COLO829 (cell line): ENCODE measurements at places on chromosomes 1 and 21.
A peak's percentile ranks its signal among the peaks of the same experiment; 100 is the strongest.

GRCh38 chr1:7070389-7071029, 285.3 kb downstream of the CAMTA1 start:
- peak; percentile 42 for DNase-seq

DNA sequence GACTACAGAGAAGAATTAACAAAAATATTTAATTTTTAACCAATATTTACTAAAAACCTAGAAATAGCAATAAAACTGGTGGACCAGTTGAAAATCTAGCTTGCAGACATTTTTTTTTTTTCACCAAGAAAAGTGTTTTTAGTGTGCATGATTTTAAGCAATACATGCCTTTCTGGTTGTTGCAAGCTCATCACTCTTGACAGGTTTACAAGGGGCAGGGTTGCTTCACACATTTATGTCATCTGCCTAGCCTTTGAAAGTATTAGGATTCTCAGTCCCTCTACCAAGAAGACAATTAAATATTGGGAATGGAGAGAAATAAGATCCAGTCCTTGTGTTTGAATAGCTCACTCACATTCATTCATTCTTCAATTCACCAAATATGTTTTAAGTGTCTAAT, 53.8 kb upstream of the LYPLAL1 start:
- no peak for DNase-seq

GRCh38 chr1:82015444-82015843, 214.7 kb downstream of the ADGRL2 start:
- DNase-seq, result no peak

GRCh38 chr1:30916296-30916695, 7.7 kb upstream of the SDC3 start:
- no peak for DNase-seq

DNA sequence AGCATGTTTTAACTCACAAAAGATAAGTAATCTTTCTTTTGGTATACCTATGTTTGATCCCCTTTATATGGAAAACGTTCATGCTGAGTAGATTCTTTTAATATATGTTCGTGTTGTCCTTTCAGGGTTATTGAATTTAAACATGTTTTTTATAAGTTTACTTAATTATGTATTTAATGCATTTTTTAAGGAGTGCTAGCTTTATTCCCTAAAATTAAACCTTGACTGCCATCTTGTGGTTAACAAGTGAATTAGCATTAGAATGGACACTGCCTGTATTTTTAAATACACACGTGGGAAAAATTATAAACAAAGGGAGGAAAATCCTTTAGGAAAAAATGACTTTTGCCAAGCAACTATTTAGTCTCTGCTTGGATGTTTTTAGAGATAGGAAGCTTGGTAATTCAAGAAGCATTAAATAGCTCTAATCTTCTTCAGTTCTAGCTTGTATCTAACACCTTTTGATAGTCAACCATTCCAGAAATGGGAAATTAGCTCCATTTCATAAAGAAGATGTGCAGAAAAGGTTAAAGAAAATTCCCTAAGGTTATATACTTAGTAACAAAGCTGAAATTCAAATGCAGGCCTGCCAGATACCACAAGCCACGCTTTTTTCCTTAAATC, 43.0 kb downstream of the UBE2U start:
- DNase-seq, result peak; percentile 82

- DNase-seq, result no peak
These were observed 204.7 kb downstream of the BARHL2 start for GRCh38 chr1:90512441-90512840.

DNA sequence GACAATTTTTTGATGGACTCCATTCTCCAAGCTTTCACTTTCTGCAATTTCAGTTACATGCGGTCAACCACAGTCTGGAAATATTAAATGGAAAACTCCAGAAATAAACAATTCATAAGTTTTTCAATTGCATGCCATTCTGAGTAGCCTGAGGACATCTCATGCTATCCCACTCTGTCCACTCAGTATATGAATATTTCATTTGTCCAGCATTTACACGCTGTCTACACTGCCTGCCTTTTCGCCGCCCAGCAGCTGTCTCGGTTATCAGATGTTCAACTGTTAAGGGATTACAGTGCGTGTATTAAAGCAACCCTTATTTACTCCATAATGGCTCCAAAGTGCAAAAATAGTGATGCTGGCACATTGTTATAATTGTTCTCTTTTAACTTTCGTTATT, 116.3 kb downstream of the ADSS2 start:
- peak; percentile 35 for DNase-seq

- peak; percentile 76 for DNase-seq
These were observed 70.3 kb upstream of the CAMK1G start for GRCh38 chr1:209513226-209513625.

- DNase-seq, result peak; percentile 86
These were observed 39.4 kb downstream of the ABCG1 start for GRCh38 chr21:42258150-42258884.

DNA sequence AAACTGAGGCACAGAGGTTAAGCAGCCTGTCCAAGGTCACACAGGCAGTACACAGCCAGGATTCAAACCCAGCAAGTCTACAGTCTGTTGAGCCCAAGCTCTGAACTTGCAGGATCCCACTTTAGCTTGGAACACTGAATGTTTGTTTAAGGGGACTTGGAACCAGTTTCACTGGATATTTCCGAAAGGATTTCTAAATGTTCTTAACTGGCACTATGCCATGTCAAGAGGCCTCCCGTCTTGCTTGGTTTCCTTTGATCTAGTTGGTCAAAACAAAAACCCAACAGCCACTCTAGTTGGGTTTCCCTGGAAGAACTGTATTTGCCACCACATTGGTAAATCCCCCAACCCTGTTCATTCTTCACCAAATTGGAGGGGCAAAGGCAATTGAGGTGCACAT, 317.6 kb upstream of the KAZN start:
- DNase-seq, result no peak

GRCh38 chr1:232166942-232167341, 463.0 kb downstream of the SIPA1L2 start:
- no peak for DNase-seq

DNA sequence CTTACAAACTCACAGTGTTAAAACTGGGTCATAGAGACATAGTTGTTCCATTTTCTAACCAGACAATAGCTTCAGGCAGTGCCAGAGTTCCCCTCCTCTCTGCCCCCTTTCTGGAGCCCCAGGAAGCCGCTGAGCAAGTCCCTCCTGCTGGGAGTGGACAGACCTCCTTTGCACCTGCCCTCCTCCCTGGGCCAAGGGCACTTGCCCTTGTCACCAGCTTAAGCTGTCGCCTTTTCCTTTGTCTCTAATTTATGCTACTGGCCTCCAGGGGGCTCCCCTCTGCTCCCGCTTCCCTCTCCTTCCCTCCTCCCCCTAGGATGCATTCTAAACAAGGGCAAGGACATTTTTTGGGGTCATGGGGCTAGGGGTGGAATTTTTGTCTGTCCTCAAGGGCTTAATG, 182.4 kb downstream of the MIS18A start:
- peak; percentile 13 for DNase-seq

GRCh38 chr1:6425658-6426057, 1.1 kb downstream of the ESPN start:
- DNase-seq, result no peak

GRCh38 chr1:85584923-85585322, 4.4 kb downstream of the CCN1 start:
- no peak for DNase-seq

- DNase-seq, result no peak
These were observed 28.5 kb downstream of the BTBD8 start for GRCh38 chr1:92108631-92109030.

- no peak for DNase-seq
These were observed 117.4 kb downstream of the IER5 start for GRCh38 chr1:181205901-181206300.

DNA sequence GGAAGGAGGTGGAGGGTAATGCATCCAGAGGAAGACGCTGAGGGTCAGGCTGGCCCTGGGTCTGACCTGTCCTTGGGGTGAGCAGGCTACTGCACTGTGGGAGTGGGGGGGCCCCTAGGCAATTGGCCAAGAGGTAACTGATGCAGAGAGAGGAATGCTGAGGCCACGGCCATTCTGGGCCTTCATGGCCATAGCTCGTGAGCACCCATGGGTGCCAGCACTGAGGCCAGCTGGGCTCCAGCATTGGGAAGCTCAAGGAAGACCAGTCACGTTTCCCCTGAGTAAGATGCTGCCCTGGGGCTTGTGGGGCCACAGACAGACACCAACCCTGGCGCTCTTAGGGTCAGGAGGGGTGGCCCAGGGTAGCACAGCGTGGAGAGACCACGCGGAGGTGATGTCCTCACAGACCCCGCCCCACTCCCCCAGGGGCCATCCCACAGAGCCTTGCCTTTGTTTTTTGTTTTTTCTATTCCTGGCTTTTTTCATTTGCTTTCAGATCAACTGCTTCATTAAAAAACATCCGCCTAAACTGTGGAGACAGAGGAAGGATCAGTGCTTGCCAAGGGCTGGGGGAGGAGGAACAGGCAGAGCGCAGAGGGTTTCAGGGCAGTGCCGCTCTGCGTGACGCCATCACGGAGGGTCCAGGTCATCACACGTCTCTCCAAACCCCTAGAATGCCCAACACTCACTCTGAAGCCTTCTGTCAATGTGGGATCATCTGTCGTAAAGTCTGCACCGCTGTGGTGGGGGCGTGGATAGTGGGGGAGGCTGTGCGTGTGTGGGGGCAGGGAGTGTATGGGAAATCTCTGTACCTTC, 61.1 kb downstream of the SIK1 start:
- DNase-seq, result no peak
